ENCODE measurements at places on chromosomes 7 and 10.

GRCh38 chr10:35185260-35186034 lies 58.8 kb downstream of the CREM start:
- no peak for DNase-seq

DNA sequence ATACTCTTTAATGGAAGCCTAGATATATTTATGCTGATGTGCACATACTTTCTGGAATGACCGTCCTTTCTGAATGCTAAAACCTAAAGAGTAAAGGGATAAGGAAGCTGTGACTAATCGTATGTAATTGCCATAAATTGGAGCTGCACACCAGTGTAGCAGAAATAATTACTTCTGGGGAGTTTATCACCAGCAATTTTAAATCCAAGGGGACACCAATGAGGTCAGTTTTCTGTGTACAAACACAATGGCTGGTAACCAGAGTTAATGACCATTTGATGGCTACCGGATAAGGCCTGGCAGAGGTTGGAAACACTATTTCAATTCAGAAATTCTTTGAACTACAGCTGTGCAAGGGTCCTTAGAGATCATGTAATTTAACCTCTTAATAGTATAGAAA lies 670.1 kb downstream of the REEP3 start:
- DNase-seq, result no peak

DNA sequence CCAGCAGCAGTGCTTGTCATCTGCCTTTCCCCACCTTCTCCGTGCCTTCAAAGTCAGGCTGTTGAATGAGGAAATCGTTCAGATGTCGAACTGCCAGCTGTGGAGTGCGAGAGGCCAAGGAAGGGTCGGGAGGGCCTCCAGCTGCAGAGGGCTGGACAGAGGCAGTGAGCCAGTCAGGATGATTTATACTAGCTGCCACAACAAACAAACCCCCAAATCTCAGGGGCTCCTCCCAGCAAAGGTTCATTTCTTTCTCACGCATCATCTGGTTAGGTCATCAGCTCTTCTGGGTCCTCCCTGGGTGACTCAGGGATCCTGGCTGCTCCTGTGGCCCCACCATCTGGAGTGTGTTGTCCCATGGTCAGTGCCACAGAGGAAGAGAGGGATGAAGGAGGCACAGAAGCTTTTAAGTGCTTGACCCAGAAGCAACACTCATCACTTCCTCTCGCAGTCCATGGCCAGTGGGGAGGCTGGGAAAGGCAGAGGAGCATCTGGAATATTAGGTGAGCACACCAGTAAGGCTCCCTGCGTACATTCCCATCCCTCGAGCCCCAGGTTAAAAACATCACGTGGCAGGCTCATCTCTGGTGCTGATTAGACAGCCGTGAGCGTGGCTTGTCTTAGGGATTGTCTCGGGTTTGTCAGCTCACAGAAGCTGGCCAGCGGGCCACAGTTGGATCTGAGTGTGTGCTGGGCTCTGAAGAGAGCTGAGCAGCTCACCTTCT lies 140.7 kb downstream of the RGS10 start:
- no peak for DNase-seq

DNA sequence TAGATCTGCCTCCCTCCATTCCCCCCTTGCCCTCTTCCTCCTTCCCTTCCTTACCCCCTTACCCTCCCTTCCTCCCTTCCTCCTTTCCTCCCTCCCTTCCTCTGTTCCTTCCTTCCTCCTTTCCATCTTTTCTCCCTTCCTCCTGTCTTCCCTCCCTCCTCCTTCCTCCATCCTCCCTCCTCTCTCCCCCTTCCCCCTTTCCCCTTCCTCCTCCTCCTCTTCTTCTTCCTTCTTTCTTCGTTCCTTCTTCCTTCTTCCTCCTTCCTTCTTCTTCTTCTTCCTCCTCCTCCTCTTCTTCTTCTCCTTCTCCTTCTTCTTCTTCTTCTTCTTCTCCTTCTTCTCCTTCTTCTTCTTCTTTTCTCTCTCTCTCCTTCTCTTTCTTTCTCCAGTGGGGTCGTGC lies 57.9 kb downstream of the MRC1 start:
- DNase-seq, result no peak

DNA sequence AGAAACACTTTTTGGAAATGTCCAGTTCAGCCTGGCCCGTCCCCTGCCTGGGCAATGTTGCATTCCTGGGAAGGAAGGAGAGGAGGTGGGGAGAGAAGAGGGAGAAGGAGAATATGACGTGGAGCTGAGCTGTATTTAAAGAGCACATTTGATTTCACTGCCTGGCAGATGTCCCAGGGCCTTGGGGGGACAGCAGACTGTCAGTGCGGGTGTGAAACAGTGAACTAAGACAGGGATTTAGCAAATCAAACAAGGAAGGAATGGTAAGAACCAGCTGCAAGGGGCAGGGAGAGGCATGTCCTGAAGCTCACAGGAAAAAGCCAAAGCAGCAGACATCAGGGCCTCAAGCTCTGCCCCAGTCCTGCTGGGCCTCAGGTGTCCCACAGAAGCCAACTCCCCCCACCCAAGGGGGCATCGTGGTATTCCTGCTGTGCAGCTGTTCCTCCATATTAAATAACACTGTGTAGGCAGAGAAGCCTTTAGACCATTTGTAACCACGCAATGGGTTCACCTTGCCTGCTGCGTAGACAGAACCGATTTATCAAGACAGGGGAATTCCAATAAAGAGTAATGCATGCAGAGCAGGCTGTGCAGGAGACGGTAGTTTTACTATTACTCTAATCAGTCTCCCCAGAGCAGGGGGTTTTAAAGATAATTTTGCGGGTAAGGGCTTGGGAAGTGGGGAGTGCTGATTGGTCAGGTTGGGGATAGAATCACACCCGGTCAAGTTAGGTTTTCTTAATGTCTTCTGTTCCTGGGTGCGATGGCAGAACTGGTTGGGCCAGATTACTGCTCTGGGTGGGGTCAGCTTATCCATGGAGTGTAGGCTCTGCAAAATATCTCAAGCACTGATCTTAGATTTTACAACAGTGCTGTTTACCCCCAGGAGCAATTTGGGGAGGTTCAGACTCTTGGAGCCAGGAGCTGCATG lies 18.3 kb downstream of the LEP start:
- DNase-seq, result no peak

GRCh38 chr7:148144827-148145226 lies 445.7 kb upstream of the C7orf33 start:
- DNase-seq, result no peak

GRCh38 chr7:111198255-111198654 lies 107.3 kb downstream of the LRRN3 start:
- no peak for DNase-seq

- no peak for DNase-seq
Observed at GRCh38 chr10:21406595-21407193, 118.8 kb downstream of the SKIDA1 start.

GRCh38 chr7:117072620-117073118 lies 119.4 kb downstream of the ST7 start:
- no peak for DNase-seq
